Activated CD8-positive, alpha-beta memory T cell treated with anti-CD3 and anti-CD28 coated beads for 4 hours (primary cell): ENCODE measurements at places on chromosomes 5 and 9.

DNA sequence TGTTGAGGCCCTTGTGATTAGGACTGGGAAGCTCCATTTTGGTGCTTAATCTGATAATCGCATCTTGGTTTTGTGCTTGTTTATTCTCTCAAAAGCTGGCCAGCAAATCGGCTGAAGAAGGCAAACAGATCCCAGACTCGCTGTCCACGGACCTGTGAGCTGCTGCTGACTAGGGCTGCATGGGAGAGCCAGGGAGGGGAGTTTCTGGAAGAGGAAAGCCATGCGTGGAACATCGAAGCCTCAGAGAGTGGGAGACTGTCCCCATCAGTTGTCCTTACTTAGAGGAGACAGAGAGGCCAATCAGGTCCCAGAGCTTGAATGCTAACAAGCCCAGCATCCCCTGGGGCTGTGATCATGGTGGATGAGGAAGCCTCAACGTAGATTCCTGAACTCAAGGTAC is 23.0 kb upstream of the FOXI1 start:
- DNase-seq: no peak

DNA sequence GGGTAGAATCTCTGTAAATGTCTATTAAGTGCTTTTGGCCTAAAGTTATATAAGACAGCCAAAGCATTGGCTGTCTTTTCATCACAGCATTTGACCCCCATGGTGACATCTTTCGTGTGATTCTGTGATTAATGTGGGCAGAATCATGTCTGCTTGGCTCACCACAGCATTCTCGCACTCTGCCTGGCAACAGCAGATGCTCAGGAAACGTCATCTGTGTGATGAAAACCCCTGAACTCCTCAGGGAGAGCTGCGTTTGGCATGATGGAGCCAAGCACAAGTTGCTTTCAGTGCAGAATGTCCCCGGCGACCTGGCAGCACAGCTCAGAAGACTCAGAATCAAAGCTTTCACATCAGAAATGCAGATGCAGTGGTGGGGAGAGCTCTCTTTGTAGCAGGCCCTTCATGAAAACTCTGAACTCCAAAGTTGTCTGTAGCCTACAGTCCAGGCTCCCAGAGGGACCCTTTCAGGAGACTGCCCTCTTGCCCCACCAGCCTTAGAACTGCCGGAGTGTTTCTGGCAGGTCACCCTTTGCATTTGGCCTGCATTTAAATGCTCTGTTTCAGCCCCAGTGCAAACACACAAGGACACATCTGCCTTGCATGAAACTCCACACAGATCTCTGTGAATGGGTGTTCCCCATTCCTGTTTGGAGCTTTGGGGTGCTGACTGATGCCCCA is 155.6 kb upstream of the PANK3 start:
- no peak for DNase-seq

DNA sequence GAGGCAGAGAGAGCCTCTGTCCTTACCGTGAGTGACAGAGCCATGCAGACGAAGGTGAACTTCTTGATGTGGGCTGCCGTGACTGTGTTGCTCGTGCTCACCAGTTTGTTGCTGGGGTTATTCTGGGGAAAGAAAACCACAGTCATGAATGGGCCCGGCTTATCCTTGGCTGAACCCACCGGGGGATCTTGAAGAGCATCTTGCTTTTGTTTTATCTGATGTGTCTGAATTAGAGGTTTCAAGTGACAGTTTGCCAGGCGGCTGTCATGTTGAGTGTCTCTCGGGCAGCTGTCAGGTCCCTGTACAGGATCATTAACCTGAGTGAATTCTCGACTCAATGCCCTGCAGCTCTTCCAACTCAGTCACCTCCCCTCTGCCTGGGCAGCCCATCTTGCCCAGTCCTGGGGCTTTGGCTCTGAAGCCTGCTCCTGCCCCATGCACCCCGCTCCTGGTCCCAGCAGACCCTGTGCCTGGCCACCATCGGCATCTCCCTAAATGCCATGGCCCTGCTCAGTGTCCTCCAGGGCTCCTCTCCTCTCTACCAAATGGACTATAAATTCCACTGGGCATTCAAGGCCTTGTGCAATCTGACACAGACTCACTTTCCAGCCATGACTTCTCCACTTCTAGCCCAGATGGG is 77.4 kb downstream of the OTULIN start:
- no peak for DNase-seq

DNA sequence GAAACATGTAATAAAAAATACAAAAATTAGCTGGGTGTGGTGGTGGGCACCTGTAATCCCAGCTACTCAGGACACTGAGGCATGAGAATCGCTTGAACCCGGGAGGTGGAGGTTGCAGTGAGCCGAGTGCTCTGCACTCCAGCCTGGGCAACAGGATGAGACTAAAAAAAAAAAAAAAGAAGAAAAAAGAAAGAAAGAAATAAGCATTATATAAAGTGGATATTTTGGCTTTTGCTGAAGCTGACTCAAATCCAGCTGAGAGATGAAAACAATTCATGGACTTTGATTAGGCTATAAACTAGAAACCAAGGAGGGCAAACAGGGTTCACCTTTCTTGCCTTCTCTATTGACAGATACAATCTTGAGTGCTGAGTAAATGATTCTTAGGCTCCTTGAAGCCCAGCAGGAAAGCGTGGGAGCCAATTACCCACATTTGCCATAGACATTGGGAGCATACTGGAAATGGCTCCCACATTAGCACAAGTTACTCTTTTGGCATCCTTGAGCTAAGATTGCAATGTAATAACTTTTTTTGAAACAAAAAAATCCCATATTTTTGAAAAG is 2.4 kb upstream of the BTF3 start:
- DNase-seq: no peak

- DNase-seq: no peak
Observed at GRCh38 chr5:10424124-10424731, 17.5 kb upstream of the ROPN1L start.

DNA sequence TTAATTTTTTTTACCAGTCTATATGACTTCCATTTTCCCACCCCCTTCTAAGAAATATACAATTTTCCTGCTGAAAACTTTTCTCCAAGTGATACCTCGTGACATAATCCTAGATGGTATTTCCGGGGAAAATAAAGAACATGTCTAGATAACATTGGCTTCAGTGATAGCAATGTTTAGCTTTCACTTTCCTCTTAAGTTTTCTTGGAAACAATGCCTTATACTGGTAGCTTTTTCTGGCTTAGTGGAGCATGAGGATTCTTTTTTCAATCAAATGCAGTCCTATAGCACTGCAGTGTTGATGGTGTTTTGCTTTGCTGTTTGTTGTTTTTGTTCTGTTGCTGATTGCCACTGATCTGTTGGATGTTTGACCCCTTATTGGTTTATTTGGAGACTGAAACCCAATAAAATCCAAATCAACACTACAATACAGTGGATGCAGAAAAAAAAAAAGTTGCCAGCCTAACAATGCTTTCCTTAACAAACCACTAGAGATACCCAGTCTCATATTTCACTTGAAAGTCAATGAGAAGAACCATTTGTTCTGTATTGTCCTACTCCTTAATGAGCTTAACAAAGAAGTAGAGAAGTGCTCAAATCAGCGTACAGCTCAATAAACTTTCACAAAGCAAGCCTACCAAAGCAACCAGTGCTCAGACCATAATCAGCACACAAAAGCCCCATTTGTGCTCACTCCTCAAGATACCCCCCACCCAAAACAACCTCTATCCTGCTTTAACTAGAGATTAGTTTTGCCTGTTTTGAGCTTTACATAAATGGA is 74.2 kb upstream of the GRAMD2B start:
- no peak for DNase-seq

GRCh38 chr5:112316731-112317130 is 102.3 kb downstream of the EPB41L4A start:
- DNase-seq: no peak

- DNase-seq: no peak
Observed at GRCh38 chr9:84501587-84501986, 161.0 kb upstream of the SLC28A3 start.

GRCh38 chr5:105288946-105289345 is 1726.4 kb upstream of the NUDT12 start:
- DNase-seq: no peak

DNA sequence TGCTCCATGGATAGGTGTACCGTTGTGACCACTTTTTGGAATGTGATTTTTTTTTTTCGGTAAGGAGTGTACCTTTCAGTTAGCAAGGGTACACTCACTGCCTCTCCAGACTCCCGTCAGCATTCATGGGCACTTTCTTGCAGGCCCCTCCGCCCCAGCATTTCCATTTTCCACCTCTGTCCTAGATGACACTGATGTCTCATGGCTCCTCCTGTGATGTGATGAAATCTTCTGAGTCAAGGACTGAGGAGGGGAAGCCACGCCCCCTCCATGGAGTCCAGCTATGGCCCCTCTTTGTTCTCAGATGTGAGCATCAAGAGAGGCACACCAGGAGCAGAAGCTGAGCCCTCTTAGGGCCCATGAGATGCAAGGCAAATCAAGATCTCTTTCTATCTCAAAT is 61.8 kb downstream of the CTSL start:
- DNase-seq: no peak

DNA sequence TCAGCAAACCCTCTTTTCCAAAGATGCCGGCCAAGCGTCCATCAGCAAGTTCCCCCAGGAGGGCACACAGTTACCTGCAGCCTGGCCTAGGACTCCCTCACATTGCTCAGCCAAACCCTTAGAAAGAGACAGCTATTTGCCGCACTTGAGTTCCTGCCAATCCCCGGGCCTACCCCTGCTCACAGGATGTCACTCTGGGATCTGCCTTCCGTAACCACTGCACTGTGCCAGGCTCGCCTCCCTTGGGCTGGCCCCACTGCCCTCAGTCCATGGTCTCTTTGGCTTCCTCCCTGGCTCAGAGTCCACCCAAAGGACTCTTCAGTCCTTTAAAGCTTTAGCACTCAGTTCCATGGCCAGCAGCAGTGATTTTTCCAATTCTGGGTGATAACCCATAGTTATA is 128.3 kb downstream of the NSG2 start:
- no peak for DNase-seq

DNA sequence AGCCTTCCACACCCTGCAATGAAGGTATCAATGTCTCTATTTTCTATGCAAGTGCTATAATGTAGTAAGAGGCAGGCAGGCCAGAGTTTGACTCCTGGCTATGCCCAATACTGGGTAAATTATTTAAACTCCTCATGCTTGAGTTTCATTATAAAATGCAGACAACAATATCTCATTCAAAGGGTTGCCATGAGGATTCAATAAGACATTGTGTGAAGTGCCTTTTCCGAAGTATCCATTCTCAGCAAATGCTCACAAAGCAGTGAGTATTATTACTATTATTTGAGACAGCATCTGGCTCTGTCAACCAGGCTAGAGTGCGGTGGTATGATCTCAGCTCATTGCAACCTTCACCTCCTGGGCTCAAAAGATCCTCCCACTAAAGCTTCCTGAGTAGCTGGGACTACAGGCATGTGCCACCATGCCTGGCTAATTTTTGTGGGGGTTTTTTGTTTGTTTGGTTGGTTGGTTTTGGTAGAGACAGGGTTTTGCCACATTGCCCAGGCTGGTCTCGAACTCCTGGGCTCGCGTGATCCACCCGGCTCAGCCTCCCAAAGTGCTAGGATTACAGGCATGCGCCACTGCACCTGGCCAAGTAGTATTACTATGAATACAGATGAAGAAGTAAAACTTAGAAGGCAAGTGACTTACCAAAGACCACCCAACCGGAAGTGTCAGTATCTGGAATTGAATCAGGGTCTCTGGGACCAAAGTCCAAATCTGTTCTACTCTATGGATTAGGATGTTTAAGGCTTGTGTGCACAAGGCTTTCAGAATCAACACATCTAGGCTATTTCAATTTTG is 18.8 kb downstream of the ADAM19 start:
- no peak for DNase-seq

DNA sequence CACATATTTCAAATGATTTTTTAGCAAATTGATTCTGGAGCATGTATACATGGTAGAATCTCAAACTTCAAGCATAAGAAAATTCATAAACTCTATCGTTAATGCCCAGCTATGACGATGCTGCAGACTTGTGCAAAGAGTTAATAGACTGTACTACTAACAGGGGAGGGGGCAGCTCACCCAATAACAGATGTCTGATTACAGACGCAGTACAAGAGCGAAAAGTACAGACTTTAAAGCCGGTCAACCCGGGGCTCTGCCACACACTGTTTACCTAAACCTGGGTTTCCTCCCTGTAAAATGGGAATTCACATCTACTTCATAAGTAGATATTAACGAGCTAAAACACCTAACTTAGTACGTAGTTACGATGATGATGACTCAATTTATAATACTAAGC is 651 bp downstream of the TRIM23 start:
- DNase-seq: no peak

GRCh38 chr5:73374520-73375190 is 73.9 kb downstream of the FOXD1 start:
- DNase-seq: no peak

- DNase-seq: no peak
Observed at GRCh38 chr9:69564557-69564956, 107.6 kb downstream of the APBA1 start.
